ENCODE measurements at places on chromosomes 1 and 21.

- DNase-seq = no peak
Measured at GRCh38 chr1:97901017-97901658, 19.7 kb downstream of the DPYD start.

DNA sequence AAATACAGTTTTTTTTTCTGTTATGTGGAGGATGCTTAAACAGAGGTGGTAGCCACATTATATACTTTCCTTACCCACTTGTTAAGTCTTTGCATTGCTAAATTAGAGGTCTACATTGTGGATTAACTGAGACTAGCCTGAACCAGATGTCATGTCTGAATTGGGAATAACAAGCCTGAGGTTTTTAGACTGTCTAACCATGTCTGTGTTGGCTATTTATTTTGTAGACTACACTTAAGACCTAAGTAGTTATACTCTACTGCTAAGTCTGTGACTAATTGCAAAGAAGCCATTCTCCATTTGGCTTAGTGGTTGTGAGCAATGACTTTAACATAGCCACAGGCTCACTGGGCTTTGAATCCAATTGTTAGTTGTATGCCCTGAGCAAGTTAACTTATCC lies 45.4 kb downstream of the CDC14A start:
- no peak for DNase-seq

DNA sequence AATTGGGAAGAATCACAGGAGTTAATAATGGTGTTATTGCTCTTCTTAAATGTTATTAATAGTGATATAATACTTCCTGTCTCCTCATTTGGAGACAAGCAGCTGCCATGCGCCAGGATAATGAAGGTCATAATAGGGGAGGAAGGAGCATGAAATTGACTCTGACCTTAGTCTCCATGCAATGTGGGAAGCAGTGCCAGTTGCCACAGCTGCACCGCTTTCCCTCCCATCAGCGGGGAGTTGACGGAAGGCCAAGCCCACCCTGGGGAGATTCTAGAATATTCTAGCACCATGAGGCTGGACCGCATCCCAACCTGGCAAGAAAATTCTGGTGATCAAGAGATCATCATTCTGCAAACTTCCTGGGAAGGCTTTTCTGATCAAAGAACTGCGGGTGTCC lies 11.0 kb upstream of the OLIG1 start:
- no peak for DNase-seq

DNA sequence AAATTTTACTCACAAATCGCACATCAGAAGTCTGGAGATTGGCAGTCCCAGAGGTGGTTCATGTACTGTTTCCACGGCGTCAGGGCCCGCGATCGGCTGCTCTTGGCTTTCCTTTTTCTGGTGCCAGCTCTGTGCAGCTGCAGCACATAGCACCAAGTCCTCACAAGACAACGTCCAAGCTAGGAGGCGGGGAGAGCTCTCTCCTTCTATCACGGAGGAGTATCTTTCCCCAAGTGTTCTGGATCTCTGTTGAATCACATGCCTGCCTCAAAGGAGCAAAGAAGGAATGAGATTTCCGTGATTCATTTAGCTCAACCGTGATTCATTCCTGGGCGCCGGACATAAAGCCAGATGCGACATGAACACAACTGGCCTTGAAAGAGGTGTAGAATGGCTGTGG lies 25.5 kb downstream of the MT1HL1 start:
- no peak for DNase-seq

GRCh38 chr1:39732730-39733129 lies 6.0 kb upstream of the PPIE start:
- DNase-seq = no peak

- DNase-seq = no peak
Measured at GRCh38 chr1:161915051-161915503, 108.6 kb downstream of the OLFML2B start.

DNA sequence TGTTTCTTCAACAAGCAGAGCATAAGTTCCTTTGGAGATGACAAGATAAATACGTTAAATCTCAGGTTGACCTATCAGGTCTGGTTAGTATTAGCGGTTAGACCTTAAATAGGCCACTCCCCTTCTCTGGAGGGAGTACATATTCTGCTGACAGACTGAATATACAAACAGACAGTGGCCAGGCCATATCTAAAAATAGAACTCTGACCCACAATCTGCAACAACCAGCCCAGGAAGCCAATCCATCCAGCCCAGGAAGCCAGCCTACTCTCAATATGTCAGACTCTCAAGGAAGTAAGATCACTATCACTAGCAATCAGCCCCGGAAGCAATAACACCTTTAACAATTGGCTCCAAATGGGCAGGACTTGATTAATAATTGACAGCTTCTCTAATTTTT lies 6.7 kb downstream of the IL20 start:
- no peak for DNase-seq

DNA sequence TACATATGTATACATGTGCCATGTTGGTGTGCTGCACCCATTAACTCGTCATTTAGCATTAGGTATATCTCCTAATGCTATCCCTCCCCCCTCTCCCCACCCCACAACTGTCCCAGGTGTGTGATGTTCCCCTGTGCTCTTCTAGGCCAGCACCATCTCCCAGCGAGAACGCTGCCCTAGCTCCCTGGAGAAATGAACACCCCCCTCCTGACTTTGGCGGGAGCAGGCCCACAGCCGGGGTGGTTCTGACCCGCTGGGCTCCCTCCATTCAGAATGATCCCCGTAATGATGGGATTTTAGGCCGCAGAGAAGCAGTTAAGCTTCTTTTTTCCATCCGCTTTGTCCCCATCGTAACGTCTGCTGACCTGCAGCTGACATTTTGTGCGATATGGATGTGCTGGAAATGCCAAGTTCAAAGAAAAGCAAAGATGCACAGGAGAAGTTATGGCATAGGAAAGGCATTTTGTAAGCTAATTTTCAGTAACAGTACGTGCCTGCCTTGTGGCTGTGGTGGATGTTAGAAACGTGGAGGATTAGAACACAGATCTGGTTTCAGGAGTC lies 39.3 kb downstream of the ELK4 start:
- no peak for DNase-seq

All from stimulated activated CD4-positive, alpha-beta T cell treated with anti-CD3 and anti-CD28 coated beads, Interleukin-1b, Interleukin-23, amount 100 ng/mL, for 1 hour (primary cell).